ENCODE measurements at places on chromosomes 6 and 20. TPM values are rescaled to one million over a fixed set of nuclear protein-coding genes. Genes with fewer than 3 reads are reported as not detected.

- DNase-seq = peak; percentile 72
- no peak overlapping the region for H3K27ac ChIP-seq
- H3K36me3 ChIP-seq = no peaks in the 10 kb centered on the region
- no peak overlapping the region for H3K4me3 ChIP-seq
- no peaks in the 10 kb centered on the region for H3K27me3 ChIP-seq
Observed at GRCh38 chr20:50491926-50492634, 18.1 kb upstream of the PTPN1 start.

GRCh38 chr6:145763742-145764141 lies 28.4 kb upstream of the EPM2A start:
- H3K36me3 ChIP-seq = no peaks in the 10 kb centered on the region
- no peak for DNase-seq
- H3K27ac ChIP-seq = no peak overlapping the region
- no peaks in the 10 kb centered on the region for H3K27me3 ChIP-seq

Gene NOX3
- total RNA-seq = not detected

Gene NNAT
- total RNA-seq = not detected

Gene TASP1
- total RNA-seq = 12.6 TPM

Gene SPEF1
- not detected for total RNA-seq
